ENCODE measurements at places on chromosomes 1 and 21.
A peak's percentile ranks its signal among the peaks of the same experiment; 100 is the strongest.

GRCh38 chr1:182649041-182649440 is 35.3 kb downstream of the RGS8 start:
- DNase-seq = no peak

DNA sequence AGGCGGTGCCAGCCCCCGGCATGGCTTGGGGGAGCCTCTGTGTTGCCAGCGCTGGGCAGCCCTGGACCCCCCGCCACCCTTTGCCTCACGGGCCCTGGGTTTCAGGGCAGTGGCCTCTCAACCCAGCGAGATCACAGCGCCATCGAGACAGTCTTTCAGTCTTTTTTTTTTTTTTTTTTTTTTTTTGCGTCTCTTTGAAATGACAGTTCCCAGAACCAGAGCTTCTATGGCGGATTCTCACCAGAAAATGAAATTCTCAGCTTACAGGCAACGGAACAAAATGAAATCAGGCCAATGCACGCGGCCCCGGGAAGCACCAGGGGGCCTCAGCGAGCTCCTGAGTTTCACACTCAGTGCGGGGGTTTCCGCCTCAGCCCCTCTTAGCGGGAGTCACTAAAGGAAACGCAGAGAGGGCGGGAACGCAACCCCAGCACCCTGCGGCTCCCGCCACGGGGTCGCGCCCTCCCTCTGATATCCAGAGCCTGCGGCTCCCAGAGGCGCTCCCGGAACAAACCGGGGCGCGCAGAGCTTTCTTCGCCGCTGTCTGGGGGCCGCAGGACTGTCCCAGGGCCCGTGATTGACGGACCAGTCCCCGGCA is 8.0 kb upstream of the COL6A1 start:
- DNase-seq = peak; percentile 86

- no peak for DNase-seq
Measured at GRCh38 chr1:107473065-107473464, 332.2 kb downstream of the NTNG1 start.

GRCh38 chr1:97986041-97987005 is 65.5 kb upstream of the DPYD start:
- DNase-seq = no peak

DNA sequence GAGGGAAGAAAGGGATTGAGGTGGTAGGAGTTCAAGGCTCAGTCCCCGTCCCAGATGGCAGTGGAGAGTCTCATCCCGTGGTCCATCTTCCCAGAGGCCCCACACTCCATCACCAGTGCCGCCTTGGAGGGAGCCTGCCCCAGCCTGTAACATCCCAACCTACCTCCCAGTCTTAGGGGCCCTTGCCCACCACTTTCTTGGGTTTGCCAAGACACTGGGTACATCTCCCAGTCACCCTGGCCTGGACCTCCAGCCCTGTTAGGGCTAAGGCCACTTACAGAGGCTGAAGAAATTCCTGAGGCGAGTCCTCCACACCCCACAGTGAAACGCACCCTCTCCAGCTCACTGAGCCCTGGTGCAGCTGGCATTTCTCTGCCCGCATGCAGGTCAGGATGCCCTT is 3.3 kb downstream of the TMEM200B start:
- no peak for DNase-seq

DNA sequence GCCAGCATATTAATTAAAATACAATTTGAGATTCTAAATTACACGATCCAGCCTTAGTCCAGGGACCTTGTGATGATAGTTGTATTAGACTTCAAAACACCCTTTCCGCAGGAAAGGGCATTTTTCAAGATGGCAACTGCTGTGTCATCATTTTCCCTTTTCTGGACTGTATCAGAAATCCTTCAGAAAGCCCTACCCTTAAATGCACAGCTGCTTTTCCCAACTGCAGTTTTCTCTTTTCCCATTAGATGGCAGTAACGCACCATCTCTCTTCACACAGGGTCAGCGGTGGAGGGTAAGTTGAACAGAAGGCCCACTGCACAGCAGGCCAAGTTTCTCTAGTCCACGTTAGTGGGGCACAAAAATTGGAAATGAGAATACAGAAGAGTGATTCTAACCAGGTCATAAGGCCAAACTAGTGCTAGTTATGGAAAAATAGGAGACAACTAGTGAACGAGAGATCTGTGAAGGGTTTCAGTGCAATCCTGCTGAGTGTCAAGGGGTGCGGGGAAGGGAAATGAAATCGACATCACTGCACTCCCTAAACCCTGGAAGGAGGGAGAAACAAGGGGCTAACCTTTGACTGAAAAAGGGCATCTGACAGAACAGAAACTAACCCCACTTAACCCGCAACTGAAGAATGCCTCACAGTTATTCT is 22.1 kb upstream of the TDRD10 start:
- peak; percentile 75 for DNase-seq

DNA sequence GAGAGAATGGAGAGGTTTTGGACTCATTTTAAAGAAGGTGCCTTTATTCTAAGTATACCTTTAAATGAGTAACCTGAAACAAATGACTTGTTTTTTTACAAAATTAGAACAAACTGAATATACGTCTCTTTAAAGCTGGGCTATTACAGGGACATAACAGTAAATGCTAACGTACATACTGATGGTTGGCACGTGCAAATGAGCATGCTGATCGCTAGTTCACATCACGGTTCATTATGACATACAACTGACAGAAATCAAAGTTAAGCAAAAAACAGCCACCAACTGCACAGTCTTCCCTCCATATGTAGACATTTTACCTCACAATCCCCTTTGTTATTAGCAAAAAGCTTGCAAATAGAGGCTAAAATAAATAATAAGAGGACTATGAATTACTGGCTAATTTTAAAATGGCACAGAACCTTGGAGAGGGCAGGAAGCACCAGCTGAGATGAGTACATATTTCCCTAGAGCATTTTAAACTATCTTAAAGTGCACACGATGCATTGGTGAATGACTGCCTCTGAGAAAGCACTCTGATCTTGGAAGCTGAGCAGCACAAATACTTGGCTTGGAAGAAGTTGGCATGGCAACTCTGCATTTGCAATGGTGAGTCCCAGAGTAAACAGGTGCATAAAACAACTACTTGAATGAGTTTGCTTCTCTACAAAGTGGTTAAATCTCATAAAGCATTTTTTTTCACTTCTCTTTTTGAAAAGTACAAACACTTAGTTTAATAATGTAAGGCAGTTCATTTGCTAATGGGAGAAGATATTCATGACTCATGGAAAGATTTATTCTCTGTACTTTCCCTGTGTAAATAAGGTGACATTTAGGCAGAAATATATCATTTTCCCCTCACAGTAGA is 204.7 kb downstream of the LHX8 start:
- DNase-seq = no peak

GRCh38 chr1:212692774-212693644 is 6.6 kb downstream of the BATF3 start:
- DNase-seq = no peak

- DNase-seq = no peak
Measured at GRCh38 chr1:17308593-17308992, 596 bp downstream of the PADI4 start.

- DNase-seq = no peak
Measured at GRCh38 chr1:7535934-7536878, 234.9 kb upstream of the VAMP3 start.
